NCI-H526 (cell line): ENCODE measurements at places on chromosomes 2 and 18.

- no peak for DNase-seq
Measured at GRCh38 chr2:36371928-36372391, 16.4 kb downstream of the CRIM1 start.

DNA sequence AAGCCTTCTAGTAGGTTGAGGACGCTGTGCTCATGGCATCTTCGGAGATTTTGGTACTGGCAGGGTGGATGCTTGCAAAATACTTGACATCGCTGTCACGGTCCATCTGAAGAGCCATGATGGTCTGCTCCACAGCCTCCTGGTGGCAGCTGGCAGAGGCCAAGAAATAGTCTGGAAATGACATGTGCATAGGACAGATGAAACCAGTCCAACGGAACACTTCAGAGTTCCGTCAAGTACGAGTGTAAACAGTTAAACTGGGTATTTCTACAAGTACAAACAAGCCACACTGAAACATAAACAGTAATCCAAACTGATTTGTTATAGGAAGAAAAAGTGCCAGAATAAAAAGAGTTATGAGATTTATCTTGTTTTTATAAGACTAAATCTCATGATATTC, 66.6 kb downstream of the PPP4R1 start:
- DNase-seq = no peak

DNA sequence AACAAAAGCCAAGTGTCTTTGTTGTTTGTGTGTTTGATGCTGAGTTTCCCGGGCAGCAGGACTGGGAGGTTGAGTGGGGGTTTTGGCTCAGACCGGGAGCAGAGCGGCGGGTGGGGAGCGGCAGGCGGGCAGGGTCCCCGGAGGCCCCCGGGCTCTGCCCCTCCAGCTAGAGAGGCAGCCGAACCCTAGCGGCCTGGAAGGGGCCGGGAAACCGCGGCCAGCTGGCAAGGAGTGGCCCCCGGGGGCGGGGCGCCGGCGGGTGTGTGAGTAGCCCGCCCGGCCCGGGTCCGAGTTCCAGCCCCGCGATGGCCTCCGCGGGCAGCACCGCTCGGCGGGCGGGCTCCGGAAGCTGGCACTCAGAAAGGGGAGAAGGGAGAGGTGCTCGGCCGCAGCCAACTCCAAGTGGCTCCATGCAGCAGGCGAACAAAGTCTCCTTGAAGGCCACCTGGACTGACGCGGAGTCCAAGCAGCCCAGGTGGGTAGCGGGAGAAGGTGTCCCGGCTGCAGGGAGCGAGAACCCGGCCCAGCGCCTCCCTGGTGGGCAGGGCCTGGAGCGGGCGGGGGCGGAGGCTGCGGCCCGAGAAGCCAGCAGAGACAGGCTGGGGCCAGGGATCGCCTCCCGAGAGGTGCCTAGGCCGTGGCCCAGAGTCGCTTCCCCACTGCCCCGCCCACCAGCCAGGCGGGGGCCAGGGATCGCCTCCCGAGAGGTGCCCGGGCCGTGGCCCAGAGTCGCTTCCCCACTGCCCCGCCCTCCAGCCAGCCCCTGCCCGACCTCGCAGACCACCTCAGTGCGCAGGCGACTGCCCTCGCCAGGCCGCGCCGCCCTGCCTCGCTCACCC, at the start of gene ANKRD53:
TSS of gene ANKRD53 (plus strand) at position 290 of the 839 bp plus-strand sequence. CDS start at position 306, 16 bp downstream.
- no peak for DNase-seq

DNA sequence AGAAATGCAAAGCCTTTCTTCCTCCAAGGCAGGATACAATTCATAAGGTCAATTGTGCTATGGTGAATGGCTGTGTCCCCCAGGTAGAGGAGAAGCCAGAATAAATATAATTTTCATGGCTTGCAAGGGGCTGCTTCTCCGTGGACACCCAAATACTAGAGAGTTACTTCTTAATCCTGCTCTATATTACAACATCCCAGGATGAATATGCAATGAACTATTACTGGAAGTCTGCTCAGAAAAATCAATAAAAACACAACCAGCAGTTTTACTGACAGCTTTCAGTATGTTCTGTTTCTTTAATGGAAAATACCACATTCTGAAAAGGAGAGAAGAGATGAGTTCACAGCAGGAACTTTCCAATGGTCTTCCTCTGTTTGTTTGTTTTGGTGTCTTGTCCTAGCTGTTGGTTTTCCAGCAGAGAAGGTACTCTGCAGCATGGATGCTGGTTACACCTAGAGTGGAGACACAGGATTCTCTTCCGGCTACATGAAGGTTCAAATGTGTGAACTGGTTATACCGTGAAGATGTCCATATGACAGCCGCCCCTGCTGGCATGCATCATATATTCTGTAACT, 213.0 kb downstream of the PID1 start:
- DNase-seq = no peak

DNA sequence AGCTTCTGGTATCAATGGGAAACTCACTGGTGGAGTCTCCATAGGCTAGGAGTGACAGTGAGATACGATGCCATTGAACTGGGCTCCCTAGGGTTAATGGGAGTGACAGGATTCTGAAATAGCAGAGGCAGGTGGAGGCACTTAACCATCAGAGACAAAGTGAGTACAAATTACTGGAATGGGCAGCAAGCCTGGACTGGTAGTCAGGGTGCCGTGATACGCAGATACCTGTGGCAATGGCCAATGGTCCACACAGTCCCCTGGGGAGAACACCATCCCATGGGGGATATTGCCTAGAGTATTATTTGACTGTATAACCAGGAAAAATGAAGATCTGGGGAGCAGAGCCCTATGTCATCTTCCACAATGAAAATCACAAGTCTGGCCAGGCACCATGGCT, 17.3 kb downstream of the CHCHD5 start:
- DNase-seq = no peak

GRCh38 chr2:26609839-26610277, 31.3 kb downstream of the CIB4 start:
- no peak for DNase-seq

- no peak for DNase-seq
Measured at GRCh38 chr2:151657667-151658076, 76.6 kb downstream of the NEB start.

GRCh38 chr2:236856848-236857235, 228.8 kb upstream of the COPS8 start:
- DNase-seq = no peak

- no peak for DNase-seq
Measured at GRCh38 chr2:231384970-231385369, 10.5 kb upstream of the B3GNT7 start.

GRCh38 chr2:214715025-214715424, 94.5 kb downstream of the BARD1 start:
- DNase-seq = no peak
